G401 (cell line): ENCODE measurements at places on chromosomes 13 and 19.
A peak's percentile ranks its signal among the peaks of the same experiment; 100 is the strongest.

DNA sequence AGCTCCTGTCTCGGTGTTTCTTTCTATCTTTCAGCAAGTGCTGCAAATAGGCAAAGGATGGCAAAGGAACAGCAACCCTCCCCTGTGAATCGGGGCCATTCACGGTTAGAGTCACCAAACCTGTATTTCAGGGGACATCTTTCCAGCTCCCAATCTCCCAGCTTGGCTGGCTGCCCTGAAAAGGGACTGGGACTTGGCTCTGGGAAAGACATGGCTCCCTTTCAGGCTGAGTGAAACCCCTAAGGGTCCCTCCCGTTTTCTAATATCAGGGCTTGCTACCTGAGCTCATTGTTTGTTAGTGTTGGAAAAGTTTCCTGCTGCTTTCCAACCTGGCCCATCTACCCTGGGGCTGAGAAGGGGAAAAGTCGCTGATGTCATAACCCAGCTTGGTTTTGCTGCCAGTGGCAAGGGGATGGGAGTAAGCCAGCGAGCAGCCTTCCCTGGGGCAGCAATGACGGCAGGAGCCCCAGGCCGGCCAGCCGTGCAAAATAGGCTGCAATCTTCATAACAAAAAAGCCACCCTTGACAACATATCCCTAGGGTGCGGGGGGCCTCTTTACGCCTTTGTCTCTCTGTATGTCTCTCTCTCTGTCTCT is 29.9 kb downstream of the SERP2 start:
- DNase-seq = peak; percentile 48

- no peak for DNase-seq
Measured at GRCh38 chr13:31998131-31998530, 33.4 kb upstream of the FRY start.

GRCh38 chr19:13964776-13965175 is 12.5 kb downstream of the DCAF15 start:
- DNase-seq = no peak

DNA sequence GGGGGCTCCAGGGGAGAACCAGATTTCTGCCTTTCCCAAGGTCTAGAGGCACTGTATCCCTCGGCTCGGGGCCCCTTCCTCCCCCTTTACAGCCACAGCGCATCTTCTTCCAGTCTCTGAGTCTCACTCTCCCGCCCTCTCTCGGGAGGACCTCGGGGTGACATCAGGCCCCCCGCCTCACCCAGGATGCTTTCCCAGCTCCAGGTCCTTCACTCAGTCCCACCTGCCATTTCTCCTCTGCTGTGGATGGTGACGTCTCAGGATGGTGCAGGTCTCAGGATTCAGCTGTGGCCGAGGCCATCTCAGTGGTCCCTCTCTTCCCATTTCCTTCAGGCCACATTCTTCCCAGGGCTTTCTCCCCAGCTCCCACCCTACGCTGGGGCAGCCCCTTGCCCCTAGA is 13.6 kb upstream of the KDM4B start:
- no peak for DNase-seq

GRCh38 chr19:57123882-57124281 is 4.1 kb downstream of the USP29 start:
- DNase-seq = no peak

- DNase-seq = no peak
Measured at GRCh38 chr13:99250982-99251825, 7.0 kb downstream of the GPR18 start.

DNA sequence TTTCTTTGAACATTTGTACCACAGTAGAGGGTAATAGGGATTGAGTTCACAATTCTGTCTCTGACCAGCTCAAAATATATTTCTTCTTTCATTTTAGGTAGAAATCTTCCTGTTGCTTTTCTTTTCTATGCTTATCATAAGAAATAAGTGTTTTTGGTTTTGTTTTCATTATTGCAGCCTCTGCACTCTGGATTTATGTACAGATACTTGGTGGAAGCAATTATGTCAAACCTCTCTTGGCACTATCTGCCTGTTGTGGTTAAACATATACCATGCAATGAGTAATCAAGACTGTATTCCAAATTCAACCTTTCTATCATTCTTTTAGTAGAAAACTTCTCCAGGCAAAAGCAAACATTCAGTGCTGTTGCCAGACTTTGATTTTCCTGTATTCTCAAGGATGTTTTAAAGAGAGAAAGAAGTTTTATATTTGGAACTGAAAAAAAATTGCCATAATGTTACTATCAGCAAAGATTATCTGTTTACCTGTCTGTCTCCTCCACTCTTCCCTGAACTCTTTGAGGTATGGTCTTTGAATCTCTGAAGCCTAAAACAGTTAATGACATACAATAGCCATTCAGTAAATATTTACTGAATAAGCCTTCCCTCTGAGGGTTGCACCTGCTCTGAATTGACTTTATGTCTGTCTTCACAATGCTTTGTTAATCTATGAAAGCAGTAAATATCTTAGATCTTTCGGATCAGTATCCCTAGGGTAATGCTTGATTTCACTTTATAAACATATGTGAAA is 612.5 kb upstream of the PRR20A start:
- no peak for DNase-seq

DNA sequence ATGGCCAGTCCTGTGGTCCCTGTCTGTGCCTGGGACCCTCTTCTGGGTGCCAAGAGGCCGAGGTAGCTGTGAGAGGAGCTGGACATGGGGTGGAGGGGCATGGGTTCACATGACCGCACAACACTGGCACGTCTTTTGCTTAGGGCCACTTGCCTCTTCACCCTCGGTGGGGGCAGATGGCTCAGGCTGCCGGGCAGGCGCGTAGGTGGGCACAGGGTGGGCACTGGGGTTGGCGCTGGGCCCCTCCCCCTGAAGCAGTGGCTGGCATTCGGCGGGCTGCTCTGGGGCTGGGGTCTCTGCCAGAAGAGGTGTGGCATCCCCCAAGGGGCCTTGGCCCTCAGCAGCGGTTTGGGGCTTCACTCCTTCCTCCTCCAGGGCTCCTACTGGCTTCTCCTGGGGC is 8.4 kb downstream of the PALM3 start:
- no peak for DNase-seq

DNA sequence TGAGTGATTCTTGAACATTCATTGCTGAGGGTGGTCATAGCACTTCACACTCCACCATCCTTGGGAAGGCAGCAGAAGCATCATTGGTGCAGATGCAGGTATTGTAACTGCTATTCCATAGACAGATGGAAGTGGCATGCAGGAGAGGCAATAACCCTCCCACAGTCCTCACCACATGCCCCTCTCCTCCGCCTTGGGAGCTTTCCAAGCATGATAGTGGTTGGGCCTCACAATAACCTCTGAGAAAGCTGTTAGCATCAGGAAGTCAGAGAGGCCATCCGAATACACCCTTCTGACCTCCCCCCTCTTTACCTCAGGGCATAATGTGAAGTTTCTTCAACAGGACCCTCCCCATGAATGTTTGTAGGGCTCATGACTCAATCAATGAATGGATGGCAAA is 177.9 kb downstream of the KATNAL1 start:
- no peak for DNase-seq

- no peak for DNase-seq
Measured at GRCh38 chr13:31184981-31185645, 14.7 kb upstream of the B3GLCT start.

- DNase-seq = no peak
Measured at GRCh38 chr13:20717581-20718542, 14.4 kb downstream of the IL17D start.

DNA sequence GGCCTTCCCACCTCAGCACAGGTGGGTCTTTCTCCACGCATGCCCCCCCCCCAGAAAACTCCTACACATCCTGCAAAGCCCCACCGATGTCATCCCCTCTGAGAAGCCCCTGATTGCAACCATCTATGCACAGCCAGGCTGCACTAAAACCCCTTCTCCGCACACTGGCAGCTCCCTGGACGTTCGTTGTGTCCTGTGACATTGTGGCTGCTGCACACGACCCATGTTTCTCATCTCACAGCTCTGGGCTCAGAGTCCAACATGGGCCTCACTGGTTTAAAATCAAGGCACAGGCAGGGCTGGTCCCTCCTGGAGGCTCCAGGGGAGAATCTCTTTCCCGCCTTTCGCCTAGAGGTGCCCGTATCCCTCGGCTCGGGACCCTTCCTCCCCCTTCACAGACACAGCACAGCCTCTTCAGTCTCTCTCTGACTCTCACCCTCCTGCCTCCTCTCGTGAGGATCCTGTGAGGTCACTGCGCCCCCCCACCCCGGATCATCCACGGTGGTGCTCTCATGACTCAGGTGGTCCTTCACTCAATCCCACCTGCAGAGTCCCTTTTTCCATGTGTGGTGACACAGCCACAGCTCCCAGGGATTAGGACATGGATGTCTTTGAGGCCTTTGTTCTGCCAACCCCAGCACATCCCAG is 71.2 kb downstream of the GADD45B start:
- no peak for DNase-seq

DNA sequence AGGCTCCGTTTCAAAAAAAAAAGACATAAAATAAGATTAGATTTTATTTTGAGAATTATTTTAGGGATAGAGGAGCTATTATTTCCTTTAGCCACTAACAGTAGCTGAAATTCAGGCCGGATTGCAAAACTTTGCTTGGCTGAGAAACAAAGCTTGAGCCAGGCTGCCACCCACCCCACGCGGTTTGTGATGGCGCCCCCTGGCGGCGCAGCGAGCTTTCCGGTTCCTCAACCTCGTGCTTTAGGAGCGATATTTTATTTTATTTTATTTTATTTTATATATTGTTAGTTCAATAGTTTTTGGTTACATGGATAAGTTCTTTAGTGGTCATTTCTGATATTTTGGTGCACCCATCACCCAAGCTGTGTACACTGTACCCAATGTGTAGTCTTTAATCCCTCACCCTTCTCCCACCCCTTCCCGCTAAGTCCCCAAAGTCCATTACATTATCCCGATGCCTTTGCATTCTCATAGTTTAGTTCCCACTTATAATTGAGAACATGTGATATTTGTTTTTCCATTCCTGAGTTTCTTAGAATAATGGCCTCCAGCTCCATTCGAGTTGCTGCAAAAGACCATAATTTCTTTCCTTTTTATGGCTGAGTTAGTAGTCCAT is 19.8 kb upstream of the CEACAM4 start:
- no peak for DNase-seq

- no peak for DNase-seq
Measured at GRCh38 chr19:52635786-52636570, 2.2 kb downstream of the ZNF83 start.

DNA sequence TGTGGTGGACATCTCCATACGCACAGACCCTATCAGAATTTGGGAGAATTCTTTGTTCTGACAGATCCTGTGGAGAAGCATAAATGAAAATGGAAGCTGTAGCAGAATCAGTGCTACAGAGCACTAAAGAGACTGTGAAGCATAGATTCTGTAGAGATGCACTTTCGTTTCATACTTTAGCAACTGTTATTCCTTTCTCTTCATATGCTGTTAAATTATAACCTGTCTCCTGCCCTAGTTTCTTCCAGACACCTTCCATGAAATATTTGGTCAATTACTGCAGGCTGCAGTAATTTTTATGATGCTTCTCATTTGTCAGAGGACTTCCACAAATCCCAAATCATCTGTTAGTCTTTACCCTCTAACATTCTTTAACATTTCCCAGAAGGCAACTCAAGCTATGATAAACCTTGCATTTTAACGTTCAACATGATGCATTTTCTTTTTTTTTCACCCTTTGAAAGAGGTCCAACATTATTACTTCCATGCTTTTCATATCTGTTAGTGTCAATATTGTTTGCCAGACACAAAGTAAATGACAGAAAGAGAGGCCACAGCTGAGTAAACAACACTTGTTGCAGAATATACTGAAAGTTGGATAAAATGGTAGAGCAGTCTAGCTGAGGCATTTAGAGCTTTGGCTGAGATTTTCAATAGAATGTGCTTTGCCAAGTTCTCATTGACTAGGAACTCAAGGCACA is 412.7 kb downstream of the LMO7 start:
- DNase-seq = no peak

- DNase-seq = no peak
Measured at GRCh38 chr19:55352040-55352439, 2.5 kb downstream of the COX6B2 start.

GRCh38 chr13:44374348-44374712 is 706 bp downstream of the SERP2 start:
- DNase-seq = no peak

GRCh38 chr19:1521636-1522035 is 2.2 kb upstream of the PLK5 start:
- peak; percentile 94 for DNase-seq

- DNase-seq = no peak
Measured at GRCh38 chr19:46069806-46070341, 29.1 kb upstream of the IGFL4 start.

DNA sequence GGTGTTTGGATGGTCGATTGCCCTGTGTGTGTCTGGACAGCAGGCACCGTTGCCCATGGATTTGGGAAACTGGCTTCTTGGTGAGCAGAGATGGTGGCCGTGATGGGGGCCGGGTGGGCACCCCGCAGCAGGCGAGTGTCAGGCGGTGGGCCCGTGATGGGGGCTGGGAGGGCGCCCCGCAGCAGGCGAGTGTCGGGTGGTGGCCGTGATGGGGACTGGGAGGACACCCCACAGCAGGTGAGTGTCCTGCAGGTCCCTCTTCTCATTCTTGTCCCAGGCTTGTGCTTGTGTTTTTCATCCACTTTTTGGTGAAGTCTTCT is 86.5 kb downstream of the KDM4B start:
- DNase-seq = no peak

- DNase-seq = no peak
Measured at GRCh38 chr19:9672893-9673292, 2.0 kb downstream of the ZNF562 start.

GRCh38 chr13:112903606-112904195 is 65.3 kb upstream of the MCF2L start:
- peak; percentile 55 for DNase-seq

DNA sequence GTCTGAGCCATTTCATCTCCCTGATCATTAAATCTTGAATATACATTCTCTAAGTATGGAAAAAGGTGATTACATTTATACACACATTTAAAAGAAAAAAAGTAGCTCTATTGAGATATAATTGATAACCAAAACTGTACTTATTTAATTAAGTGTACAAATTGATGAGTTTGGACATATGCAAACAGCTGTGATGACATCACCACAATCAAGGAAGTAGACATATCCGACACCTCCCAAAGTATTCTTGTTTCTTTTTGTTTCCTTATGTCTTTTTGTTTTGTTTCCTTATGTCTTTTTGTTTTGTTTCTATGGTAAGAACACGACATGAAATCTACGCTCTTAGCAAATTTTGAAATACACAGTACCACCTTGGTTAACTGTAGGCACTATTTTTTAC is 1393.9 kb upstream of the MIR17HG start:
- no peak for DNase-seq

- DNase-seq = peak; percentile 4
Measured at GRCh38 chr13:54078271-54078870, 1049.8 kb downstream of the OLFM4 start.

DNA sequence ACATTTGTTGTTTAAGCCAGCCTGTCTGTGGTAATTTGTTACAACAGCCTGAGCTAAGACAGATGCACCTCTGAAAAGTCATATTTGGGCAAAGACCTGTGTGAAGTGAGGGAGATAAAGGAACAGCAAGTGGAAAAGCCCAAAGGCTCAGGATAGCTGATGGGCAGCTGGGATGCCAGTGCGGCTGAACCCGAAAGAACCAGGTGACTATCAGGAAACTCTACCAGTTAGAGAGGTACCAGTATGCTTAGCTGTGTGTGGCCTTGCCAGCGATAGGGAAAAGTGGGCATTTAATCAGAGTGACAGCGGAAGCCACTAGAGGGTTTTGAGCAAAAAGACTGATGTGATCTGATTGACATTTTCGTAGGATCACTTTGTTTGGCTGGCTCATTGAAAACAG is 764.8 kb upstream of the GPC6 start:
- DNase-seq = no peak

- peak; percentile 81 for DNase-seq
Measured at GRCh38 chr19:29771708-29772414, 39.9 kb upstream of the CCNE1 start.
